ENCODE measurements at places on chromosomes 12 and 14. TPM values are rescaled to one million over a fixed set of nuclear protein-coding genes. Genes with fewer than 3 reads are reported as not detected.
A peak's percentile ranks its signal among the peaks of the same experiment; 100 is the strongest.

- peak; percentile 50 for DNase-seq
- no peaks in the 10 kb centered on the region for H3K27me3 ChIP-seq
- peaks cover 98% of the 10 kb centered on the region for H3K4me1 ChIP-seq
These were observed 5.6 kb upstream of the MYH7 start for GRCh38 chr14:23441076-23441475.

DNA sequence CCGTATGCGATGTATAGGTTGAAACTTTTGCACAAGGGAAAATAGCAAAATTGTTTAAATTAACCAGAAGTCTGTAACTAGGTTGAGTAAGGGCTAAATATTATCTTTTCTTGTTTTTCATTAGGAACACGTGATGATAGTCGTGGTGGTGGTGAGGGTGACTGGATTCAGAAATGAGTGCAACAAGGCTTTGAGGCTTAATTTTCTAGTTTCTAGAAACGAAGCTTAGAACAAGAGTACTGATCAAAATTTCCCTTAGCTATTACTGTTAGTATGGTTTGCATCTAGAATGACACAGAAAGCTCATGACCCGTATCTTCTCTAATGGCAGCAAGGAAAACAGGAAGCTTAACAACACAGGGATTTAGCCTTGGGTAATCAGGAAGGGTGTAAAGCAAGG is 7.0 kb downstream of the SLIRP start:
- peaks cover 73% of the 10 kb centered on the region for H3K36me3 ChIP-seq
- DNase-seq, result no peak
- H3K27me3 ChIP-seq, result no peaks in the 10 kb centered on the region
- H3K4me3 ChIP-seq, result no peak overlapping the region

DNA sequence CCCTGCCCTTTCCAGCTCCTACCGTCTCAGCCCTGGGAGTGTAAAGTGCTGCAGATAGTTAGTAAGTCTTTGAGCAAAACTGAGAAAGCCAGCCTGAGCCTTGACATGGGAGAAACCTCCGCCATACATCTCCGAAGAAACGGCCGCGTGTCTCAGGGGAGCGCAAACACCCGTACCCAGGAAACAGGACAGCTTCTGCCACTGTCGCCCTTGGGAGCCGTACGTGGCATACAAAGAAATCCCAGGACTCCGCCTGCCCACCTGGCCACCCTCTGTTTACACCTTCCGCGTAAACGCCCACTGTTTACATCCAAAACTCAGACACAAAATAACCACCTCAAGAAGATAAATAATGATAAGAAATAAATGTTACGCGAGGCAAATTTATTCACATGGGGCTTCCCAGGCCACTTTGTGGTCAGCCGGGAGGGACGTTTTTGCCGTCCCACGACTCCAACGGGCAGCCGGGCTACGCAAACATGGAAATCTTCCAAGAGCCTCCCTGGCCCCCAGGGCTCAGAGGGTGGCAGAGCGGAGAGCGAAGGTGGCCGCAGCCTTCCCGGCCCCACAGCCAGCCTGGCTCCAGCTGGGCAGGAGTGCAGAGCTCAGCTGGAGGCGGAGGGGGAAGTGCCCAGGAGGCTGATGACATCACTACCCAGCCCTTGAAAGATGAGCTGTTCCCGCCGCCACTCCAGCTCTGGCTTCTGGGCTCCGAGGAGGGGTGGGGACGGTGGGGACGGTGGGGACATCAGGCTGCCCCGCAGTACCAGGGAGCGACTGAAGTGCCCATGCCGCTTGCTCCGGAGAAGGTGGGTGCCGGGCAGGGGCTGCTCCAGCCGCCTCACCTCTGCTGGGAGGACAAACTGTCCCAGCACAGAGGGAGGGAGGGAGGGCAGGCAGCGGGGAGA is at the start of gene BDKRB2:
Gene BDKRB2, plus strand, starts transcription at position 689 of the 908 bp plus-strand sequence. CDS start 32,269 bp downstream, outside the sequence.
- no peaks in the 10 kb centered on the region for H3K27me3 ChIP-seq
- no peak within 1 kb of the TSS for H3K27ac ChIP-seq
- peak within 1 kb of the TSS; percentile 20 for H3K4me3 ChIP-seq
- no peaks in the 10 kb centered on the region for H3K36me3 ChIP-seq
- peaks cover 4% of the 10 kb centered on the region for H3K4me1 ChIP-seq
- peak; percentile 76 for DNase-seq

- no peaks in the 10 kb centered on the region for H3K4me1 ChIP-seq
- DNase-seq, result no peak
- H3K4me3 ChIP-seq, result no peak overlapping the region
- H3K27ac ChIP-seq, result no peak overlapping the region
These were observed 267.7 kb downstream of the RASSF9 start for GRCh38 chr12:85568395-85569103.

GRCh38 chr12:49809381-49809905 is 18.8 kb downstream of the NCKAP5L start:
- no peaks in the 10 kb centered on the region for H3K27me3 ChIP-seq
- DNase-seq, result no peak
- peaks cover 31% of the 10 kb centered on the region for H3K4me1 ChIP-seq
- peak overlapping the region; percentile 84 for H3K27ac ChIP-seq

- no peak overlapping the region for H3K27ac ChIP-seq
- H3K4me1 ChIP-seq, result no peaks in the 10 kb centered on the region
- H3K27me3 ChIP-seq, result peaks cover 19% of the 10 kb centered on the region
- H3K36me3 ChIP-seq, result no peaks in the 10 kb centered on the region
- DNase-seq, result no peak
These were observed 64.8 kb downstream of the PPFIBP1 start for GRCh38 chr12:27588776-27589175.

DNA sequence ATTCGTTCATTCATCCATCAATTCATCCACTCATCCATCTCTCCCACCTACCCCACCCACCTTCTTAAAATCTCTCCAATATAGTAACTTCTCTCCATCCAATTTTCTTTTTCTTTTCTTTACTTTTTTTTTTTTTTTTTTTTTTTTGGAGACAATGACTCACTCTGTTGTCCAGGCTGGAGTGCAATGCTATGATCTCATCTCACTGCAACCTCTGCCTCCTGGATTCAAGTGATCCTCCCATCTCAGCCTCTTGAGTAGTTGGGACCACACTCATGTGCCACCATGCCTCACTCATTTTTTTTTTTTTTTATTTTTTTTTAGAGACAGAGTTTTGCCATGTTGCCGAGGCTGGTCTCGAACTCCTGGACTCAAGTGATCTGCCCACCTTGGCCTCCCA is 118.4 kb downstream of the SUDS3 start:
- H3K4me1 ChIP-seq, result no peaks in the 10 kb centered on the region
- no peaks in the 10 kb centered on the region for H3K36me3 ChIP-seq
- DNase-seq, result no peak
- no peaks in the 10 kb centered on the region for H3K27me3 ChIP-seq
- no peak overlapping the region for H3K4me3 ChIP-seq

GRCh38 chr12:100528471-100529127 is 44.9 kb upstream of the GAS2L3 start:
- H3K4me1 ChIP-seq, result no peaks in the 10 kb centered on the region
- DNase-seq, result no peak
- H3K27ac ChIP-seq, result no peak overlapping the region
- H3K4me3 ChIP-seq, result no peak overlapping the region
- H3K27me3 ChIP-seq, result no peaks in the 10 kb centered on the region

GRCh38 chr12:119751961-119752360 is 84.0 kb downstream of the PRKAB1 start:
- no peaks in the 10 kb centered on the region for H3K4me1 ChIP-seq
- no peaks in the 10 kb centered on the region for H3K36me3 ChIP-seq
- H3K4me3 ChIP-seq, result no peak overlapping the region

- peak; percentile 58 for DNase-seq
- peaks cover 86% of the 10 kb centered on the region for H3K27me3 ChIP-seq
- no peaks in the 10 kb centered on the region for H3K4me1 ChIP-seq
- no peak overlapping the region for H3K4me3 ChIP-seq
- H3K36me3 ChIP-seq, result no peaks in the 10 kb centered on the region
These were observed 1.6 kb downstream of the VDR start for GRCh38 chr12:47903151-47903611.

GRCh38 chr12:118015944-118016343 is 559 bp upstream of the RFC5 start:
- H3K27me3 ChIP-seq, result no peaks in the 10 kb centered on the region
- H3K4me3 ChIP-seq, result no peak overlapping the region
- peaks cover 9% of the 10 kb centered on the region for H3K4me1 ChIP-seq

DNA sequence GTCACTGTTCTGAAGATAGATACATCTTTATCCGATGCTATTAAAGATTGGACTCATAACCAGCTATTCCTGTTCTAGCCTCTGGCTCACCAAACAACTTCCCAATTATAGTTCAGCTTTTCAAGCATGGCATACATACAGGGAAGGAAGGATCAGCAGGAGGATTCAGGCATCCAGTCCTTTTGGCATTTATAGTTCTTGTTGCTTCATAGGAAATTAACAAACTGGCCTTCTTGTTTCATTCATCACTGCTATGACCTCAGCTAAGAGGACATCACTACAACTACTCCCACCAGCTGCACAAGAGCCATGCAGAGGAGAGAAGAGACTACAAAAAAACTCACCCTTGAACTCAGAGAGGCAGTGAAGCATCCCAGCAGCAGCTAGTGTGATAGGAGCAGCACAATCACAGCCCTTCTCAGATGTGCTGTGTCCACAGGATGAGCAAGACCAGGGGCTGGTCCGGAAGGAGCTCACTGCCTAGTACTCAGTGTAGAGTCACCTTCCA is 100.5 kb downstream of the SPTSSA start:
- no peak overlapping the region for H3K4me3 ChIP-seq
- no peaks in the 10 kb centered on the region for H3K27me3 ChIP-seq
- H3K36me3 ChIP-seq, result no peaks in the 10 kb centered on the region
- H3K27ac ChIP-seq, result no peak overlapping the region

DNA sequence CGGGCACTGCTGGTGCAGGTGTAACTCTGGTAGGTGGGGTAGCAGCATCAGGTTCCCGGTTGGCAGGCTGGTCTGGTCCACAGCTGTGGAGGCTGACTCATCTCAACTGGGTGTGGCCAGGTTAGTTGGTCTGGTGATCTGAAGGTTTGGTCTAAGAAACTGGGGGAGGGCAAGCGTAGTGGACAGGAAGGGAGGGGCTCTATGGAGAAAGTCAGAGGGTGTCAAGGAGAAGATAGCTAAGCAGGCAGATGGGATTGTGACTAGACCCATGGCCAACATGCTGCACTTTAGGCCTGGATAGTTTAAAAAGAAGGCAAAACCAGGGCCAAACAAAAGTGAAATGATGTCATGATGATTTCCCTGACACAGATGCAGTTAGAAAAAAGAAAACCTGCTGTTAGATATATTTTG is 7.9 kb downstream of the TRIM9 start:
- peaks cover 10% of the 10 kb centered on the region for H3K27me3 ChIP-seq
- H3K4me3 ChIP-seq, result no peak overlapping the region
- H3K4me1 ChIP-seq, result no peaks in the 10 kb centered on the region

GRCh38 chr14:91929700-91930099 is 17.8 kb downstream of the FBLN5 start:
- no peak overlapping the region for H3K4me3 ChIP-seq
- DNase-seq, result no peak
- H3K4me1 ChIP-seq, result no peaks in the 10 kb centered on the region

GRCh38 chr14:23348297-23348655 is 4.4 kb downstream of the SLC22A17 start:
- no peak overlapping the region for H3K27ac ChIP-seq
- H3K36me3 ChIP-seq, result no peaks in the 10 kb centered on the region
- DNase-seq, result no peak
- H3K4me1 ChIP-seq, result no peaks in the 10 kb centered on the region

DNA sequence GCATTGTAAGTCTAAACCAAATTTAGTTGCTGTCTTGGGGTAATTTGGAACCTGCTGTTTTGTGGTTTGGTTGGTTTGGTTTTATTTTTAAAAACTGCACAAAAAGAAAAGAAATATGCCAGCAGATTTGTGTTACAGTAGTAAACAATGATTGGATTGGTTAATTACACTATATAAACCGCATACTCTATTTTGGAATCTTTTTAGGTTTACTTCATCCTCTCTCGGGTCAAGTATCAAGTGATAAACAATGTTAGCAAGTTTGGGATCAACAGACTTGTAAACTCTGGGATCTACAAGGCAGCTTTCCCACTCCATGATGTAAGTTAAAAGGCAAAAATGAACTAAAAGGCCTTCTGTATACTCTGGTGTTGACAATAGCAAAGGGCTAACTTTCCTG is 132.4 kb downstream of the ANO6 start:
- H3K4me3 ChIP-seq, result no peak overlapping the region
- DNase-seq, result no peak
- H3K27ac ChIP-seq, result no peak overlapping the region

DNA sequence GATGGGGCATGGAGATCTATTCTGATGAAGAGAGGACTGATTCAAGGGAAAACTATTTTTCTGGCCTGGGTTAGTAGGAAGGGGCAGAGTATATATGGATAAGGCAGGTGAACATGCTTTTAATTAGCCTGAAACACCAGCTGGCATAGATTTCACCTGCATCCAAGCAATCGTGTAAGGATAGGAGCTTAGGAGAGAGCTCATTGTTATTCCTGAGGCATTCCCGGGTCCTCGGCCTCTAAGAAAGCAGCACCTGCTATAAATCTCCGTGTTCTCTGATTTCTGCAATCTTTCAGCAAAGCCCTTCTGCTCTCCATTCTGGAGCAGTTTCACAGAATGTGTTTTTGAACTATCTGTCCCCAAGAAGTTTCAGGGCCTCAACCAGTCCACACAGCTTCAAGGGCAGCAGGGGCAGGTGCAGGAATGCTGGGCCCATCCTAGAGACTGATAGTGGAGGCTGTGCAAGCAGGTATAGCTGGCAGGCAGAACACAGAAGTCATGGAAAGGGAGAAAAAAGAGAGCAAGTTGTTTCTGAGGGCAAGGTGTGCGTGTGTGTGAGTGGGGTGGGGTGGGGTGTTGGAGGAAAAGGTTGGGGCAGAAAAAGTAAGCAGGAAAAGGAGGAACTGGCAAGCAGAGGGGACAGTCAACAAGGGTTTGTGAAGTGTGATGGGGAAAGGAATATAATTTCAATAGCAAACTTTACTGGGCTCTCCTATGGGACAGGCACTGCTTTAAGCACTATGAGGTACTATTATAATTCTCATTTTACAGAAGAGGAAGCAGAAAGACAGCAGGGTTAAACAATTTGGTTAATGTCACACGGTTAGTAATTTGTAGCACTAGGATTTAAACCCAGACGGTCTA is 203.7 kb upstream of the SSTR1 start:
- no peaks in the 10 kb centered on the region for H3K27me3 ChIP-seq
- no peaks in the 10 kb centered on the region for H3K36me3 ChIP-seq
- DNase-seq, result no peak
- H3K4me1 ChIP-seq, result no peaks in the 10 kb centered on the region
- H3K4me3 ChIP-seq, result no peak overlapping the region

The PAX9 gene
- not detected for total RNA-seq

The HNRNPA1 gene
- 782 TPM for total RNA-seq

The DHRS1 gene
- total RNA-seq, result 43.2 TPM

The RFX4 gene
- not detected for total RNA-seq

The ADAM20 gene
- total RNA-seq, result 0.04 TPM

The KRT6C gene
- total RNA-seq, result not detected

The TAS2R7 gene
- total RNA-seq, result not detected

The RD3L gene
- total RNA-seq, result 0.18 TPM

The TPPP2 gene
- total RNA-seq, result not detected

The IAPP gene
- 0.09 TPM for total RNA-seq

The GPR137C gene
- 1.7 TPM for total RNA-seq
